ENCODE measurements at places on chromosomes 16 and 17.

GRCh38 chr16:88494335-88495154, 41.5 kb downstream of the ZFPM1 start:
- no peak for DNase-seq
- no peak overlapping the region for H3K27ac ChIP-seq
- H3K27me3 ChIP-seq, result no peaks in the 10 kb centered on the region
- no peaks in the 10 kb centered on the region for H3K36me3 ChIP-seq

- DNase-seq, result no peak
- no peak overlapping the region for H3K4me3 ChIP-seq
- H3K27ac ChIP-seq, result no peak overlapping the region
Observed at GRCh38 chr17:27438348-27438998, 17.8 kb upstream of the KSR1 start.

DNA sequence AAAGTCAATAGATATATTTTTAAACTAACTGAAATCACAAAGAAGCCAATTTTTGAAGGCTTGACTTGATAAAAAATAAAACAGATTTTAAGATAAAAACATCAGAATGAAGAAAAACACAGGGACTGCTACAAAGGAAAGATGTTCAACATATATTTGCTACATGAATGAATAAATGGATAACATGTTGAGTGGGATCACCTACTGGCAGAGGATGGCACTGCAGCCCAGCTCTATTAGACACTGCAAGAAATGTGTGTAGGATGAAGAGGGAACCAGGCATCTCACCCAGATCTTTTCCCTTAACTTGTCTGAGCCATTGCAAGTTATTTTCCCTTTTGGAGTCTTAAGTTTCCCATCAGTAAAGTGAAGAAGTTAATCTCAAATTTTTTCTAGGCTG, 4.2 kb downstream of the AIPL1 start:
- H3K27me3 ChIP-seq, result no peaks in the 10 kb centered on the region
- H3K36me3 ChIP-seq, result no peaks in the 10 kb centered on the region
- no peak for DNase-seq
- no peak overlapping the region for H3K4me3 ChIP-seq
- H3K4me1 ChIP-seq, result no peaks in the 10 kb centered on the region

- no peaks in the 10 kb centered on the region for H3K36me3 ChIP-seq
- no peak for DNase-seq
- 0 out of 2 replicates have a peak, but pooled peaks cover 2% of the 10 kb centered on the region for H3K27me3 ChIP-seq
Observed at GRCh38 chr16:54176376-54176901, 110.1 kb downstream of the IRX3 start.

GRCh38 chr17:33377837-33378595, 84.9 kb upstream of the ASIC2 start:
- H3K4me1 ChIP-seq, result no peaks in the 10 kb centered on the region
- H3K27me3 ChIP-seq, result peaks cover 5% of the 10 kb centered on the region
- no peak overlapping the region for H3K27ac ChIP-seq
- no peak overlapping the region for H3K4me3 ChIP-seq

- peaks cover 22% of the 10 kb centered on the region for H3K4me1 ChIP-seq
- DNase-seq, result no peak
- no peak overlapping the region for H3K27ac ChIP-seq
- no peak overlapping the region for H3K4me3 ChIP-seq
- H3K36me3 ChIP-seq, result peaks cover 47% of the 10 kb centered on the region
- no peaks in the 10 kb centered on the region for H3K27me3 ChIP-seq
Observed at GRCh38 chr17:17077101-17077500, 34.8 kb downstream of the MPRIP start.

DNA sequence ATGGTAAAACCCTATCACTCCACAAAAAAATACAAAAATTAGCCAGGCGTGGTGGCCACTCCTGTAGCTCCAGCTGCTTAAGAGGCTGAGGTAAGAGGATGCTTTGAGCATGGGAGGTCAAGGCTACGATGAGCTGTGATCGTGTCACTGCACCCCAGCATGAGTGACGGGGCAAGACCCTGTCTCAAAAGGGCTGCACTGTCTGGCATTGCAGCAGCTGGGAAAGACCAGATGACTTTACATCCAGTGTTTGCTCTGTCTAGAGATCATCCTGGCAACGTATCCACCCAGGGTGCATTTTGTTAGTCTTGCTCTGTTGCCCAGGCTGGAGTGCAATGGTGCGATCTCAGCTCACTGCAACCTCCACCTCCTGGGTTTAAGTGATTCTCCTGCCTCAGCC, 52.0 kb downstream of the MRM3 start:
- 0 out of 2 replicates have a peak, but pooled peaks cover 4% of the 10 kb centered on the region for H3K4me1 ChIP-seq
- no peaks in the 10 kb centered on the region for H3K36me3 ChIP-seq
- no peak for DNase-seq

GRCh38 chr16:49800876-49801275, 55.0 kb downstream of the ZNF423 start:
- no peak overlapping the region for H3K4me3 ChIP-seq
- DNase-seq, result no peak
- H3K27me3 ChIP-seq, result no peaks in the 10 kb centered on the region
- H3K4me1 ChIP-seq, result peaks cover 9% of the 10 kb centered on the region
- no peak overlapping the region for H3K27ac ChIP-seq

- H3K4me1 ChIP-seq, result no peaks in the 10 kb centered on the region
- peak overlapping the region; percentile 96 for H3K4me3 ChIP-seq
- H3K27me3 ChIP-seq, result no peaks in the 10 kb centered on the region
- no peak overlapping the region for H3K27ac ChIP-seq
Observed at GRCh38 chr16:14070555-14070876, 603 bp upstream of the MRTFB start.

- H3K27ac ChIP-seq, result no peak overlapping the region
- no peaks in the 10 kb centered on the region for H3K4me1 ChIP-seq
- no peaks in the 10 kb centered on the region for H3K27me3 ChIP-seq
- no peak overlapping the region for H3K4me3 ChIP-seq
- peaks cover 23% of the 10 kb centered on the region for H3K36me3 ChIP-seq
- peak; percentile 52 for DNase-seq
Observed at GRCh38 chr17:1365445-1366039, 34.5 kb downstream of the YWHAE start.

DNA sequence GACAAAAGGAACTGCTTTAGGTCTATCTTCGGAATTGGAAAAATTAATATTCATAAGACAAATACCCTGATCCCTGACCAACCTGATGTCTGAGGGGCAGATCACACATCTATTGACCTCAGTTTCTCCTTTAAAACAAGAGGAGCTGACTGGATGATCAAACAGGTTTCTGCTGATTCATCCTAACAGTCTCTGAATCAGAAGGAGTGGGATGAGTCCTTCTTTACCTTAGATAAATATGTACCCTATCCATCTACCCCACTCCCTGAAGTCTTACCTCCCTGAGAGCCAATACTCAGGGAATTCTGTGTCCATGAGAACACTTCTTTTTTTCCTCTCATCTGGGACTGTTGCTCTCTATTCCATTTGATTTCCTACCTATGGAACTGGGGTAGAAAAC, 80.3 kb upstream of the CRHR1 start:
- peaks cover 4% of the 10 kb centered on the region for H3K27me3 ChIP-seq
- H3K4me1 ChIP-seq, result no peaks in the 10 kb centered on the region
- no peak overlapping the region for H3K4me3 ChIP-seq
- no peak for DNase-seq
- no peaks in the 10 kb centered on the region for H3K36me3 ChIP-seq

DNA sequence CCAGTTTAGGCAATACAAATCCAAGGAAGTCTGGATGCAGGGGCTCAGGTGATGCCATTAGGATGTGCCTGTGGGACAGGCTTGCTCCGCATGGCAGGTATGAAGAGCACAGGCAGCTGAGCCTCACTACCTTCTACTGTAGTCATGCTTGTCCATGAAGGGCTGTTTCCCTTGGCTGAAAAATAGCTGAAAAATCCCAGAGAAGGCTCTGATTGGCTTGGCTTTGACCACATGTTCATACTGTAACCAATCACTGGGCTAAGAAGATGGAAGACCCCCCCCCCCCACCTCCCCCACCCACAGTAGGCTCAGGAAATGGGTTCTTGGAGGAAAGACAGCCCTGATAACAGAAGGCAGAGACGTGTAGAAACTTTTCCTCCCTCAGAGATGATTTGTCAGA, 66.5 kb upstream of the LGALS9 start:
- H3K36me3 ChIP-seq, result peaks cover 7% of the 10 kb centered on the region
- no peak for DNase-seq
- no peak overlapping the region for H3K4me3 ChIP-seq
- peaks cover 17% of the 10 kb centered on the region for H3K4me1 ChIP-seq
- H3K27ac ChIP-seq, result no peak overlapping the region

DNA sequence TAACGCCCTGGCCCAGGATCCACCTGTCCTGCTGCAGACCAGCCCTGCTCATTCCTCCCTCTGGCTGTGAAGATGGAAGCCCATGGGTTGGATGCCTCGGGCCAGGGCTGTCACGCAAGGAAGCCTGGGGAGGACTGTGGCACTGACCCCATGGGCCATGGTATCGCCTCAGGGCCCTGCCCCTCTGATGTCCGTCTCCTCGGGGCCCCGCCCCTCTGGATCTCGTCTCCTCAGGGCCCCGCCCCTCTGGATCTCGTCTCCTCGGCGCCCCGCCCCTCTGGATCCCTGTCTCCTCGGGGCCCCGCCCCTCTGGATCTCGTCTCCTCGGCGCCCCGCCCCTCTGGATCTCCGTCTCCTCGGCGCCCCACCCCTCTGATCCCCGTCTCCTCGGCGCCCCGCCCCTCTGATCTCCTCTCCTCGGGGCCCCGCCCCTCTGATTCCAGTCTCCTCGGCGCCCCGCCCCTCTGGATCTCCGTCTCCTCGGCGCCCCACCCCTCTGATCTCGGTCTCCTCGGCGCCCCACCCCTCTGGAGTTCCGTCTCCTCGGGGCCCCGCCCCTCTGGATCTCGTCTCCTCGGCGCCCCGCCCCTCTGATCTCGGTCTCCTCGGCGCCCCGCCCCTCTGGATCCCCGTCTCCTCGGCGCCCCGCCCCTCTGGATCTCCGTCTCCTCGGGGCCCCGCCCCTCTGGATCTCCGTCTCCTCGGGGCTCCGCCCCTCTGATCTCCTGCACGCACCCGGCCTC, 24.0 kb downstream of the METRNL start:
- no peaks in the 10 kb centered on the region for H3K36me3 ChIP-seq
- H3K27ac ChIP-seq, result no peak overlapping the region
- no peaks in the 10 kb centered on the region for H3K27me3 ChIP-seq
- peaks cover 67% of the 10 kb centered on the region for H3K4me1 ChIP-seq
- no peak for DNase-seq
